CD4-positive, CD25-positive, alpha-beta regulatory T cell (primary cell): ENCODE measurements at places on chromosomes 11 and 22. TPM values are rescaled to one million over a fixed set of nuclear protein-coding genes. Genes with fewer than 3 reads are reported as not detected.

GRCh38 chr11:61616434-61616833 lies 35.6 kb upstream of the SYT7 start:
- DNase-seq = no peak

GRCh38 chr11:47005441-47005840 lies 68.9 kb downstream of the CSTPP1 start:
- no peak for DNase-seq

GRCh38 chr11:45935349-45936064 lies 13.1 kb downstream of the LARGE2 start:
- no peak for DNase-seq

GRCh38 chr11:105034813-105035620 lies at the start of gene CASP1:
Gene CASP1 (minus strand): TSS chr11:105035144. CDS start chr11:105035113, 31 bp downstream.
- DNase-seq = peak; percentile 42

GRCh38 chr22:49216579-49216978 lies 611.1 kb downstream of the BRD1 start:
- DNase-seq = no peak

GRCh38 chr22:26763633-26764361 lies 106.4 kb downstream of the MIAT start:
- DNase-seq = no peak

DNA sequence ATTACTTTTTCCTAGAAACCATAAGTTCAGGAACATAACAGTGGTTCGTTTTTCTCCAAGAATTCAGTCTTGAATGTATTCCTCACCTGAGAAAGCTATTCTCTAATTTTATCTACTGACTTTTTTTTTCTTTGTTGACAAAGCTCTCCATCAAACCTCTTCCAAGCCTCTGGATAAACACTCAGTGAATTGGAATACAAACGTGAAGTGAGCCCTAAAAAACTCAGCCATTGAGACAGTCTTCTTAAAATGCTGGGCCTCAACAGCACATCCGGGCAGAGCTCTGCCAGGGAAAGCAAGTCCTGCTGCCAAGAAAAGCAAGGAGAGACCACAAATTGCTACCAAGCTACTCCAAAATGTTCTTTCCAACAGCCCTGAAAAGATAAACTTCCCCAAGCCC lies 7.7 kb upstream of the SLC1A2 start:
- DNase-seq = no peak

- no peak for DNase-seq
These were observed 44.9 kb downstream of the WNT7B start for GRCh38 chr22:45932071-45932470.

DNA sequence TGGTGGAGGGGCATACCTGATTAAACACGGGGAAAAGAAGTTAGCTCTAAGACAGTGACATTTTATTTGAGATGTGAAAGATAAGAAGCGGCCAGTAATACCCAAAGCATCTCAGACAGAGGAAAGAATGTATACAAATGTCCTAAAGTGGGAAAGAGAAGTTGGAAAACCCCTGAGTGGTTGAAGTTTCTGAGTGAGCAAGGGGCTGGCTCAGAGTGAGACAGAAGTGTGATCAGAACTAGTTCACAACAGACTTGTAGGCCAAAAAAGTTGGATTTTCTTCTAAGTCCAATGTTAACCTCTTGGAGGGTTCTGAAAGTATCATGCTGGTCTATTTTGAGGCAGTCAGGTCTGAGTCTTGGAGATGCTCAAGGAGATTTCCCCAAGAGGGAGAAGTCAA lies 608.7 kb downstream of the SOX6 start:
- DNase-seq = no peak

GRCh38 chr11:77069336-77069968 lies 2.7 kb downstream of the CAPN5 start:
- DNase-seq = no peak

PRG2 gene
- total RNA-seq = not detected

GLYATL1 gene
- total RNA-seq = not detected

DEPDC5 gene
- 57.6 TPM for total RNA-seq

DNA sequence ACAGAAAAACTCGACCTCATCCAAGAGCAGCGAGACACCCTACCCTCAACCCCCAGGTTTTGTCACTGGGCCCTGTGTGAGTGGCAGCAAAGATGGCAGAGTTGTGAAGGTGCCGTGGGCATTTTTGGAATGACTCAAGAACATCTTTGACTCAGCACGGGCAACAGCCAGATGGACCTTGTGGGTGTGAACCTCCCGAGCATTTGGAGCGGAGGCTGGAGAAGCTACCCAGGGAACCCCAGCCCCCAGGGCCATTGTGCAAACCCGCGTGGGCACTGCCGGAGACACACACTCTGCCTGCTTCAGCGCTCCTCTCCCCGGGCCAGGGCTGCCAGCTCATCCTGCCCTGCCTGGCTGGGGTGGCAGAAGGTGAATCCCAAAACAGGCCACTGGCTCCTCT lies 66.1 kb downstream of the PANX1 start:
- DNase-seq = no peak

DNA sequence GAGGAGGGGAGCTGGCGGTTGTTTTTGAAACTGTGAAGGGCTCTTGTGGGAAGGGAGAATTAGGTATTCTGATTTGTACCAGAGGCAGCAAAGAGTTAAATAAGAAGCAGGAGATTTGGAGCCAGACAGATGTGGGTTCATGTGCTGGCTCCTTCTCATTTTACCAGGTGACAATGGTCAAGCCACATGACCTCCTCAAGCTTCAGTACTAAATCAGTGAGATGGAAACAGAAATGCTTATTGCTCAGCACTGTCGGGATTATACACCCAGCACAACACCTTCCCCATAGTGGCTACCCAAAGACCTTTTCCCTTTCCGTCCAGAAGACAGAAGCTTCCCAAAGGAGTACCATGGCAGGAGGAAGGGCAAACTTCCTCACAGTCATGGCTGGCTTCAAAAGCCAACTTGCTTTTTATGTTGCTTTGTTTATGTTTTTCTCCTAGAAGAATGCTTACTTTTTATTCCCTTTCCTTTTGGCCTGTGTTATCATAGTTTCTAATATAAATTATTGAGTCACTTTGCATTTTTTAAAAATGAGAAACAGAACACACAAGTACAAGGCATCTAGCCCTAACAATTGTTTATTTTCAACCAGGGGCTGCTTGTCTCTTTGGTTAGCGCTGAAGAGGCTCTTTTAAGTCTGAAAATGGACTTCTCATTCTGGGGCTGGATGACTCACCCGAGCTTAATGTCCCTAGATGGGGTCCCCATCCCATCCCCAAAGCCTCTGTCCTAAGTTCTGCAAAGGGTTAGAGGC lies 181.5 kb upstream of the ZBED5 start:
- no peak for DNase-seq

GRCh38 chr22:37260155-37260795 lies 16.2 kb upstream of the RAC2 start:
- no peak for DNase-seq

CD248 gene
- total RNA-seq = 0.30 TPM

DNA sequence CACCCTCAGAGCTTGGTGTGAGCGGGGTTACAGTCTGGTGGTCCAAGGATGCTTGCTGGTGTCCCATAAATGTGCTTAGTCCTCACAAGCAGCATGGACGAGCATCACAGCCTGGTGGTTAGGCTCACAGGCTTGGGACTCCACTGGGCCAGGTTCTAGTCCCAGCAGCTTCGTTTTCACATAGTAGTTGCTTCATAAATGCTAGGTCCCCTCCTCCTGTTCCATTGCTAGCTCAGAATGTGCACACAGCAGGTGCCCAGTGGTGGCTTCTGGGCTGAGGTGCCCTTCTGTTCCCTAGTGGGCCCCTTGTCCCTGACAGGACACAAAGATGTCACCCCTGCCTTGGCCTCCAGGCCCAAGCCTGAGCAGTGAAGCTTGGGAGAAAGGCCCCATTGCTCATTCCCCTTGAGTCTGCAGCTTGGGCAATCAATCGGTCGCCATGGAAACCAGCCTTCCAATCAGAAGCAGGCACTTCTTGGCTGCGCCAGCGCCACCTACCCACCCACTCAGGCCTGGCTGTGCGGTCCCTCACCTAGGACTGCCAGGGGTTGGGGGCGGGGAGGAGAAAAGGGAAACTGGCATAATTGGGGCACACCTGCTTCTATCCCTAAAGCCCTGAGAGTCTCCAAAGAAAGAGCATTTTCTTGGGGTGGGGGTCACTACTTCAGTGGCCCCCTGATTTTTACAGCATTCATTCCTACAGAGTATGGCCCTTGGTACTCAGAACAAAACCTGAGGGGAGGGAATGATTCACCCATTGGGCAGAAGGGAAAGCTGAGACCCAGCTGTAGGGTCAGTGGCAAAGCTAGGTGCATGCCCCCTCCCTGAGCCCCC lies 48.1 kb downstream of the CYTH4 start:
- peak; percentile 57 for DNase-seq

DNA sequence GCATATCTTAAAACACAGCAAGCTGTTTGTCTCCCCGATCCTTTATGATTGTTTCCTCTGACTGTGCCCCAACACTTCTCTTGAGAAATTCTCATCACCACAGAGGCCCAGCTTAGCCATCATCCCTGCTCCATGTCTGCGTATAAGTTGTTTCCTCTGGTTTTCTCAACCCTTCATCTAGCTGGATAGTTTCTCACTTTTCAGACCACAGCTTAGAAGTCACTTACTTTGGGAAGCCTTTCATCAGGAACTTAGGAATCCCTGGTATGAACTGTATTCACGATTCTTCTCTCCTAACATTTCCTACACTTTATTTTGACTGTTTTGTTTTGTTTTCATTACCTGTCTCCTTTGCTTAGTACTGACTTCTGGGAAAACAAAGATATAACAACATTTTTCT lies 295.2 kb downstream of the GUCY1A2 start:
- DNase-seq = no peak

AAMDC gene
- total RNA-seq = 4.8 TPM

GRCh38 chr11:6006846-6007245 lies at the start of gene OR56A4:
Gene OR56A4 (minus strand): TSS chr11:6006946. CDS start chr11:6002992, 3,954 bp downstream.
- no peak for DNase-seq

DNA sequence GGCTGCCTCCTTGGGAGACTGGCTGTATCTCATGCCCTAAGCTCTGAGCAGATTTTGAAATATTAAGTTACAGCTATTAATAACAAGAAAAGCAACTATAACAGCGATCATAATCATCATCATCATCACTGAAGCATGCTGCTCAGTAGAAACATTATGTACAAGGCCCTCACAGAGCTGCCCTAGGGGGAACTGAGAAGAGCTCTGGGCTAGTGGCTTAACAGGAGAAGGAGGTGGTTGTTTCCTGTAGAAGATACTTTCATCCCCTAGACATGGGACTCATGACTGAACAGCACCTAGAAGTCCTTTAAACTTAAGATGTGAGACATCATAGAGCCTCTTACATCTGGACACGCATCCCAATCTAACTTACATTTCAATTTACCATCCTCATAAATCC lies 332.8 kb upstream of the PLET1 start:
- DNase-seq = no peak

DNA sequence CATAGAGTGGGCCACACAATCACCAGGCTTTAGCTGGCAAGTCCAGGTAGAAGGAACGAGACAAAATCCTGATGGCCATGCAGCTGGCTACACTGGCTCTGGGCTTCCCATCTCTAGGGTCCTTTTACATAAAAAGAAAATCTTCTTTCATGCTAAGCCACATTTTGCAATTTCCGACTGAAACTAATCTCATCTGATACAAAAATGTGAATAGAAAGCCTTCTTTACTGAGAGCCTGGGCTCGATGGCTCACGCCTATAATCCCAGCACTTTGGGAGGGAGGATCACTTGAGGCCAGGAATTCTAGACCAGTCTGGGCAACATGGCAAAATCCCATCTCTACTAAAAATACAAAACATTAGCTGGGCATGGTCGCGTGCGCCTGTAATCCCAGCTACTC lies 67.2 kb downstream of the MICAL3 start:
- DNase-seq = no peak

- DNase-seq = no peak
These were observed 566.5 kb upstream of the B3GAT1 start for GRCh38 chr11:134978388-134979088.

- no peak for DNase-seq
These were observed 5.9 kb downstream of the SERPIND1 start for GRCh38 chr22:20779818-20780158.

- no peak for DNase-seq
These were observed 20.1 kb downstream of the FZD4 start for GRCh38 chr11:86934926-86935579.

DNA sequence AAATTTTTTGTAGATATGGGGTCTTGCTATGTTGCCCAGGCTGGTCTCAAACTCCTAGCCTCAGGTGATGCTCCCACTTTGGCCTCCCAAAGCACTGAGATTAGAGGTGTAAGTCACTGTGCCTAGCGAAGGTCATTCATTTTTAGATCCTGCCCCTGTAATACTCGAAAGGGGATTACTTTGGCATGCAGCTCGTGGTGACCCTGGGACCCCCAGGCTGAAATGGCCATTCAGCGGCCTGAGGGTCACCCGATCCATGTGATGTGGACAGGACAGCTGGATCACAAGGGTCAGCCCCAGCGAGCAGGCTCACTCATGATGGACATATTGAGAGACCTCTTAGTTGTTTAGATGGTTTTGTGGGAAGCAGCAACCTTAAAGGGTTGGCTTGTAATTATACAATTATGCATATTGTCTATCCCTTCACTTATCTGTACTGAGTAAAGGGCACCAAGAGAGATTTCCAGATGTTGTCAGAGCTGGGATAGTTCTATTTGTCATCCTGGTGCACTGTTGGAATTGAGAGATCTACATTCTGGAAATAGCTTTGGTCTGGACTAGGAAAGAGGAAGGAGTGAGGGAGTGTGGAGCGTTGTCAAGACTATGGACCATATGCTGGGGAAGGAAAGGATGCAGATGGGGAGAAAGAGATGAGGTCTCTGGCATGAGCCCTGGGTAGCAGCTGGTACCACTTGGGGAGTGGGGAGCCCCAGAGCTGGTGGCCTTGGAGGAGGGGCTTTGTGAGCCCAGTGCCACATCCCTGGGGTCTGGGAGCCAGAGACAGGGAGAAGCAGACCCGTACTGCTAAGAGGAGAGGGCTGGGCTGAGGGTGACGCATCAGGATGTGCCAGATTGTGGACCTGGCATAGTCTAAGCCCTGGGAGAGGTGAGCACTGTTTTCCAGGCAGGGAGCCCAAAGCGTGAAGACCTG lies 15.5 kb downstream of the RHBDD3 start:
- DNase-seq = no peak

GRCh38 chr22:25669253-25670069 lies 72.5 kb upstream of the MYO18B start:
- DNase-seq = no peak

- no peak for DNase-seq
These were observed 15.5 kb downstream of the NECTIN1 start for GRCh38 chr11:119713359-119714040.

FAM83F gene
- total RNA-seq = 3.2 TPM

DNA sequence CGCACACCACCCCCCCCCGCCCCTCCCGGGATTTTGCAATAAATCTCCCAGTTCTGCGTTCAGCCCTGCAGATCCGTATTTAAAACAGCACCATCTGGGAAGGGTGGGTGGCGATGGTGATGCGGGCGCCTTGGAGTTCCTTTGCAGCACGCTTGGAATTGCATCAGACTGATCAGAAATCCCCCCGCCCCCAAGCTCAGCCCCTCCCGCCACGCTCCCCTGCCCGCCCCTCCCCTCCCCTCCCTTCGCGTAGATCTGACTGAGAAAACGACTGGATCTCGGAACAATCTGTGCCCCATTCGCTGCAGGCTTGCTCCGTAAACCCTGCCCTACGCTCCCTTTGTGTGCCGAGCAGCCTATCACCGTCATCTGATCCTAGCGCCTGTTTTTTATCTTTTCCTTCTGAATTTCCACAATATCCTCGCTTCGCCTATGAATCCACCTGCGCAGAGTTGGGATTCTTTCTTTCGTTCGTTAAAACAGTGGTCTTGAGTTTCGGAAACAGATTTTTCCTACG lies 18.1 kb upstream of the BDNF start:
- no peak for DNase-seq
